Mesenchymal stem cell (in vitro differentiated cells and primary cell): ENCODE measurements at places on chromosomes 13 and 19.

GRCh38 chr13:80250213-80250810 lies 90.6 kb downstream of the SPRY2 start:
- DNase-seq: no peak

- DNase-seq: peak; percentile 80
Observed at GRCh38 chr13:109700176-109700575, 86.2 kb downstream of the IRS2 start.

DNA sequence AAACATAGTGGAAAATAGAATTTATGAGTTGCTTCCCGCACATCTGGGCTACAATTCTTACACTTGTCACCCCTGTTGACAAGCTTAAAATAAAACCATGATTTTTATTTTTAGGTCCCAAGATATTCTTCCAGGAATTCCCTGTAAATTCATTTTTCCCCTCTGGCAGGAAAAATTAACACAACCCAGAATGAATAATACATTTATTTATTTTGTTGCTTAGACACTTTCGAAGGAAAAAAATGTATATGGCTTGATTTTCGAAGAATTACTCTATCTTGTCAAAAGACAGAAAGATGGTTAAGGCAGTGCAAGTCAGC lies 74.4 kb downstream of the LHFPL6 start:
- DNase-seq: no peak

DNA sequence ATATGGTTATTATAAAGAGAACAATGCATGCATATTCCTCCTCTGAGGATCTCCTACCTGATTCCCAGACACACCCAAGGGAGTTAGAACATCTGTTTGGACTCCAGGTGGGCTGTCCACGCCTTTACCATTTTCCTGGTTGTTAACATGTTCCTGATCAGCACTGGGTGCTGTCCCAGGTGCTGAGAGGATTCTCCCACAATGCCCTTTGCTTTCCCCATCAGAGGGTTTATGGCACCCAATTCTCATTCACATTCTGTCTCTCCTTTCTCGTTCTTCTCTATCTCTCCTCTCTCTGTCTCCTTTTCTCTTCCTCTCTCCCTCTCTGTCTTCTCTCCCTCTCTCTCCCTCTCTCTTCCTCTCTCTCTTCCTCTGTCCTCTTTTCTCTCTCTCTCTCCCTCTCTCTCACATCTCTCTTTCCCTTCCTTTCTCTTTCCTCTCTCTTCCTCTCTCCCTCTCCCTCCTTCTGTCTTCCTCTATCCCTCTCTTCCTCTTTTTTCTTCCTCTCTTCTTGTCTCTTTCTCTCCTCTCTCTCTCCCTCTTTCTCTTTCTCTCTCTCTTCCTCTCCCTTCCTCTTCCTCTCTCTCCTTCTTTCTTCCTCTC lies 3.3 kb upstream of the RDH13 start:
- DNase-seq: no peak

- DNase-seq: no peak
Observed at GRCh38 chr19:32227561-32228165, 117.7 kb upstream of the ZNF507 start.

GRCh38 chr19:2056837-2057192 lies 5.8 kb upstream of the MKNK2 start:
- DNase-seq: no peak

- DNase-seq: no peak
Observed at GRCh38 chr13:76160961-76161925, 525.1 kb downstream of the LMO7 start.

DNA sequence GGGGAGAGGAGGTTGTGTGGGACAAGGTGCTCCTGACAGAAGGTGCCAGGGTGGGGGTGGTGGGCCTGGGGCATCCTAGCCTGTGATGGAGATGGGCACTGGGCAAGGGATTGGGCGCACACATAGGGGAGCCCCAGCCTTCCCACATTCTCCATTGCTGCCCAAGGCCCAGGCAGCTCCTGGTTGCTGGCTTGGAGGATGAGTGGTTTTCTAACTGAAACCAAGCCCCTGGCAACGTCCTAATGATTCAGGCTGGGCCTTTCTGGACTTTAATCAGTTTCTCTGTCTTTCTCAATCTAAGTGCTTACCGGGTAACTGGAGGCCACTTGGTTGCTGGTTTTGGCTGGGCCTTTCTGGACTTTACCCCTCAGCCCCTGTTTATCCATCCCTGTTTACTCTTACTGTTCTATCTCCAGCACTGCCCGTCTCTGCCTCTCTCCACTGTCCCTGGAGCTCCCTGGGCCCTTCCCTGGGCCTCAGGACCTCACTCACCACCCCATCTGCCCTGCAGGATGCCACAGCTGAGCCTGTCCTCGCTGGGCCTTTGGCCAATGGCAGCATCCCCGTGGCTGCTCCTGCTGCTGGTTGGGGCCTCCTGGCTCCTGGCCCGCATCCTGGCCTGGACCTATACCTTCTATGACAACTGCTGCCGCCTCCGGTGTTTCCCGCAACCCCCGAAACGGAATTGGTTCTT lies 354 bp downstream of the CYP4F3 start:
- no peak for DNase-seq
